ENCODE measurements at places on chromosomes 2 and 18. TPM values are rescaled to one million over a fixed set of nuclear protein-coding genes. Genes with fewer than 3 reads are reported as not detected.

TNS1 gene
- polyA plus RNA-seq: 0.26 TPM

GRCh38 chr2:190207930-190208329 lies 111.7 kb downstream of the HIBCH start:
- DNase-seq: no peak

NT5DC4 gene
- polyA plus RNA-seq: not detected

DNA sequence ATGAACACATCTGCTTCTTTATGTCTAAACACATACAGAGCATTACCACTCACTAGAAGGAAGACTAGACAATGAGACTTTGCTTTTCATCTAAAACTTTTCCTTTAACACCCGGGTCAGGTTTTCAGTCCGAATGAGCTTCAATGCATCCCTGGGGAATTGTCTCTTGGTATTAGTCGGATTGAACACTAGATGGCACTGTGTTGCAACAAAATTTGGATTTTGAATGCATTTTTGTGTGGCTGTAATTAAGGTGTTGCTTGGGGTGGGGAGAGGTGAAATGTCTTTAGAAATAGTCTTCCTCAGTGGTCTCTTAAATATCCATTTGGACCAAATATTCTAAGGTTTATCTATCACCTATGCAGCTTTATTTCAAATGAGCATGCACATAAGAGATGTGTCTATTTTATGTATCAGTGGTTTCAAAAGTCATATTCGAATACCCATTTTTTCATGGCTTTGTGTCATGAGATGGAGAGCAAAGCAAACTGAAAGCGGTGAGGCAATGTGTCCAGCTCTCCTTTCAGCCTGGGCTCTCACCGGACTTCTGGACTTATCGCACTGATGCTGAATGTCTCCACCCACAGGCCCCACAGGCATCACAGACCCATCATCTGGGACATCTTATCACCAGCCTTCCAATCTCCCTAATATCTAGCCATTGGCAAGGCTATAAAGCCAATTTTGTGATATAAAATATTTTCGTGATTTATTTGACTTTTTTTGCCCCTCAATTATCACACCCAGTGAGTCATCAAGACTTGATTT lies 510.3 kb downstream of the RNF144A start:
- peak; percentile 47 for DNase-seq

DLGAP1 gene
- polyA plus RNA-seq: not detected

DNA sequence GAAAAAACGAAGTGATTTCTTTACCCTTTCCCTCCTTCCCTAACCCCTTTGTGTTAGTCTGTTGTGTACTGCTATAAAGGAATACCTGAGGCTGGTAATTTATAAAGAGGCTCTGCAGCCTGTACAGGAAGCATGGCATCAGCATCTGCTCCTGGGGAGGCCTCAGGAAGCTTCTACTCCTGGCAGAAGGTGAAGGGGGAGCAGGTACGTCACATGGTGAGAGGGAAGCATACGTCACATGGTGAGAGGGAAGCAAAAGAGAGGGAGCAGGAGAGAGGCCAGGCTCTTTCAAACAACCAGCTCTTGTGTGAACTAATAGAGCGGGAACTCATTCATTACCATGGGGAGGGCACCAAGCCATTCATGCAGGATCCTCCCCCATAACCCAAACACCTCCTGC lies 126.2 kb downstream of the CAPN13 start:
- no peak for DNase-seq

- DNase-seq: no peak
Observed at GRCh38 chr18:45412577-45412976, 202.7 kb upstream of the SLC14A2 start.

GRCh38 chr18:80229766-80230745 lies 17.3 kb downstream of the PARD6G start:
- no peak for DNase-seq

DNA sequence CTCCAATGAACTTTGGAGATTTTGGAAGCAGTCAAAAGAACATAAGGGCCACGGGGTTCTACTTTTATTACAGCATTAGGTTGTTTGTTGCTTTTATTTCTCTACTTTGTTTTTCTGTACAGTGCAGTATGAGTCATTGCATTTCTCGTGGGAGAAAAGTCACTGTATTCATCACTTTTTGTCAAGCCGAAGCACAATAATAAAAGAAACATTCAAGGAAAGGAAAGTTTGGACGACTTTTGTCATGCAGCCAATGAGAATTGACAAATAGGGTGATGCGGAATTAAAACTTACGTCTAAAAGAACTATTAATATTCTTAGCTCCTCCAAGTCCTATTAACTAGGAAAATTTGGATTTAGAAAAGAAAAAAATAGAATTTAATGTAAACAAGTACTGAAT lies 209.9 kb downstream of the TMEM182 start:
- no peak for DNase-seq
